ENCODE measurements at places on chromosomes 12 and 14.

- no peak for DNase-seq
Measured at GRCh38 chr14:65954942-65955341, 531.2 kb upstream of the CCDC196 start.

DNA sequence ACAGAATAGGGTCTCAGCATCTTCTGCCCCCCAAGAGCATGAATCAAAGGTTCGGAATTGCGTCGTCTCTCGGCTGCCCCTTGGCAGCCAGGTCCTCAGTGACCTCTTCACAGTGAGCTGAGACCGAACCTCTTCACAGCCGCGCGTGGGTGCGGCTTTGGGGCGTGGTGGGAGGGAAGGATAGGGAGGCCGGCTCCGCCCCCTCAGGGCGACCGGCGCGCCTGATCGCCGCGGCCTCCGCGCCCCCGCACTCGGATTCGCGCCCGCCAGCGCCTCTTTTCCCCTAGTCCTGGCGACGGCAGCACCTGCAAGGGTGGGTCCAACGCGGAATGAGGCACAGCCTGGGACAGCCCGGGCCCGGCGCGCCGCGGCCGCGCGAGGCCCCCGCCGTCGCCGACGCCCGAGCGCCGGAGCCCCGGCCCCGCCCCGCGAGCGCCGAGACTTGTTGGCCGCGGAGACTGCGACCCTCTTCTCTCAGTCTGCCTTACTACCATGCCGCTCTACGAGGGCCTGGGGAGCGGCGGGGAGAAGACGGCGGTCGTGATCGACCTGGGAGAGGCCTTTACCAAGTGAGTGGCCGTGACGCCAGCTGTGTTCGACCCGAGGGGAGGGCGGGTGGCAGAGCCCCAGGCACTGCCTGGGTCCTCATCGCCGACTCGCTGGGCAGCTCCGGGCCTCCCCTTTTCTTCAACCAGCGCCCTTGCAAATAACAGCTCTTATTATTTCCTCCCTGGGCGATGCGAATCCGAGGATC, at the start of gene ACTR10:
TSS of gene ACTR10 (plus strand) at position 424 of the 754 bp plus-strand sequence. CDS start at position 493, 69 bp downstream.
- DNase-seq = peak; percentile 85

DNA sequence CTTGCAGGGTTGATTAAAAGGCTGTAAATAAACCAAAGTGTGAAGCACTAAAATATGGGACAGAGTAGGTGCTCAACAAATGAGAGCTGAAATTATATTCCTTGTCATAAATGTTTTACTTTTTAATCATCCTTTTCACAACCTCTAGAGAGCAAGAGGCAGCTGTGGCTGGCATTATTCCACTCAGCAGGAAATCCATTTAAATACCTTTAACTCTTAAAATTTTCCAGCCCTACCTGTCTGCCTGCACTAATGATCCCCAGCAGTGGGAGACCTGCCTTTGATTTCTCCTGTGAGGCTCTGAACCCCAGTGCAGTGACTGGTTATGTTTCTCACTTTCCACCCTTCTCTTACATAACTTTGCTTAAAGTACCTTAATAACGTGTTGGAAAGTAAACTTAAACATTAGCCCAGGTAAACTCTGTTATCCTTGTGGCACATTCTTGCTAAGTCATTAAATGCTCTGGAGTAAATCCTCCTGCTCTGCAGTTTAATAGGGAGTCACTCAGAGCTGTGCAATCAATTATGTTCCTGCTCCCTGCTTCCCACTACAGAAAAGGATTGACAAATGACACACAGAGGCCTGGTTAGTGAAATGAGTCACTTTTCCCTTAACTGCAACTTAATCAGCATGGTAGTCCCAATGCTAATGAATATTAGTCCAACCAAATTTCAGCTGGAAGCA, 755.7 kb upstream of the USP15 start:
- DNase-seq = no peak

DNA sequence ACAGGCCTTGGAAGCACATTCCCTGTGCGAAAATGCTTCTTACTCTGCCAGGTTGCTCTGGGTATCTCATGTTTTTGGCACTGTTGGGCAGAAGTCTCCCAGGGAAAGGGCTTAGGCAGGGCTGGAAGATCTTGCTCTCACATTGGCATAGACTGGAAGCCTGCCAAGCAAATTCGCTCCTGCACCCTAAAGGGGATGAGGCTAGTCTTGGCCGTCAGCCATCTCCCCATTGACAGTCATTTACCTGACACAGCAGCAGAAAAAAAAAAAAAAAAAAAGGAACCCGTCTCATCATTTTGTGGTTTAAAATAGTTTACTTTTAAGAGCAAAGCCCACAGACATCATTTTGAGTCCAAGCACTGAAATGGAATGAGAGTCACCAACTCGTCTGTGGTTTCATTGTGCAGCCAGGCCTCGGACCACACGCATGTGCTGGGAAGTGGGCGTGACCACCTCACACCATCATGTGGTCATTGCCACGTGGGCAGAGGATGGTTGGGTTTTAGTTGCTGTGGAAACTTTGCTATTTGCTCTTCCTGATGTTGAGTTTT, 84.8 kb downstream of the NRXN3 start:
- no peak for DNase-seq

DNA sequence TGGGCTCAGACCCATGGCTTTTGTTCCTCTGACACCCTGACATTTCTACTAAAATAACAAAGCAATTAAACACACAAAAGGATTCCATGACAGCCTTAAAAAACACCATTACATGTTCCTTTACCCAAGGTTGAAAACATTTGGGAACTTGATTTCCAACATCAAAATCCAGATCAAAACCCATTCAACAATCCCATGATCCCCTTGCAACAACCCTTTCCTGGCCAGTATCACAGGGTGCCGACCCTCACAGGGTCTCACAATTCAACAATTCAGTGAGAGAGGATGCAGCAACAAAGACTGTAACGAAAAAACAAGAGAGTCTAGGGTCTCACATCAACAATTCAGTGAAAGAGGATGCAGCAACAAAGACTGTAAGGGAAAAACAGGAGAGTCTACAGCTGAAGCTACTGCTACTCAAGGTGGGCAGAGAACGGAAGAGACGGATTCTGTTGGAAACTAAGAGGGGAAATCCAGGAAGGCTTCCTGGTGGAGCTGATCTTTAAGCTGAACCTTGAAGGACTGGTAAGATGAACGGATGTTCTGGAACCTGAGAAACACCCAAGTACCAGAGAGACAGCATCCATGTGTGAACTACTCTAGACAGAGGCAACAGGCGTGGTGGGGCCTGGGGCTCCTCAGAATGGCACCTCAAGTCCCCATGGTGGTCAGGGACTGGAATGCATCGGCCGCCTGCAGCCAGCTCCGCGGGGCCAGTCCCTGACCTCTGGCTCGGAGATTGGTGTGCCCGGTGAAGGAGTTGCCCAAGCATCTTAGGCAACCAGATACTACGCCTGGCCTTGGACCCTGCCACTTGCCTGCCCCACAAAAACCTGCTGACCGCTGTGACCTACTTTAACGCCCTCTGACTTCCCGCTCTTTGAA, 22.7 kb upstream of the ZFP36L1 start:
- DNase-seq = no peak

DNA sequence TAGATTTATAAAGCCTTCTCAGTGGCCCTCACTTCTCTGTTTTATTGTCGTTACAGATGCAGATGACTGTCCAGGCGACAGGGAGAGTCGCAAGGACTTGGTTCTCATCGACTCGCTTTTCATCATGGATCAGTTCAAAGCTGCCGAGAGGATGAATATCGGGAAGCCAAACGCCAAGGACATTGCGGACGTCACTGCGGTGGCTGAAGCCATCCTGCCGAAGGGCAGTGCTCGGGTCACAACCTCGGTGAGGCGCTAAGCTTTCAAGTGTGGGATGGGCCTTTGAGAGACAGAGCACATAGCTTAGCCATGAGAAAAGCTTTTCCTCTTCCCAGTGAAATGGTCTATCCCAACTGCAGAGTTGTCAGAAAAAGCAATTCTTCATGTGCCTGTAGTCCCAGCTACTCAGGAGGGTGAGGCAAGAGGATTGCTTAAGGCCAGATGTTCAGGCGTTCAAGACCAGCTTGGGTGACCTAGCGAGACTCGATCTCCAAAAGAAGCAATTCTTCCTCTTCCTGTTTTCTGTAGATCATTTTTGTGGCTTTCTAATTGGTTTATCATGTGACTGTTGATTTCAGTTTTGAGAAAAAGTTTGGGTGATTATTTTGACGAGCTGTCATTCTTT, 56.4 kb downstream of the EP400 start:
- DNase-seq = no peak

- DNase-seq = no peak
Measured at GRCh38 chr12:114443607-114444421, 37.9 kb upstream of the TBX5 start.

DNA sequence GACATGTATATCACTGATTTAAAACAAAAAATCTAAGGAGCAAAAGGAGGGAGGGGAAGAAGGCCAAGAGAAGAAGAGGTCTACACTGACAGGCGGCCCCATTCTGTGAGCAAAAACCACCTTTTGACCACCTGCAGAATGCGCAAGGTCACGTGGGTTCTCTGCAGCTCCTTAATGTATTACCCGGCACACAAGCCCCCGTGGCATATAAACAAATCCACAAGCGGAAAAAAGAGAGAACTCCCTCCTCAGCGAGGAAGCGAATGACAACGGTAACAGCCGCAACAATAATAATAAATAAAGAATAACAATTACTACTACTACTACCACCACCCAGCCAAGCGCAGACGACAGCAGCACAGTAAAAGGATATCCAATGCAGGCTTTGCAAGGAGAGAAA, 1.3 kb downstream of the KSR2 start:
- no peak for DNase-seq

DNA sequence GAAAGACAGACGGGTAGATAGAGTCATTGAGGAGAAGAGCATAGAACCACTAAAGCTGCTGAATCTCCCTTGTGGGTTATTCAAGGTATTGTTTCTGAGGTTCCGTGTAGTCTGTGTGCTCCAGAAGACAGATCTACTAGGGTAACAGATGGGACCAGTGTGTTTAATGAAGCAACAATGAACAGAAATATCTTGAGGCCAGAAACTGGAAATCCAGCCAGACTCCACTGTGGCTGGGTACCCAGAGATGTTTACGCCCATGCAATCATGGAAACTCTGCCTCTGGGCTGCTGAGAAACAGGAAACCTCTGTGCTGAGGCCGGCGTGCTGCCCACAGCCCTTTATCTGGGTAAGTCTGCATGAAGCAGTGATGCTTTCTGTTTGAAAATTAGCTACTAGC, 8.3 kb downstream of the PROX2 start:
- no peak for DNase-seq

DNA sequence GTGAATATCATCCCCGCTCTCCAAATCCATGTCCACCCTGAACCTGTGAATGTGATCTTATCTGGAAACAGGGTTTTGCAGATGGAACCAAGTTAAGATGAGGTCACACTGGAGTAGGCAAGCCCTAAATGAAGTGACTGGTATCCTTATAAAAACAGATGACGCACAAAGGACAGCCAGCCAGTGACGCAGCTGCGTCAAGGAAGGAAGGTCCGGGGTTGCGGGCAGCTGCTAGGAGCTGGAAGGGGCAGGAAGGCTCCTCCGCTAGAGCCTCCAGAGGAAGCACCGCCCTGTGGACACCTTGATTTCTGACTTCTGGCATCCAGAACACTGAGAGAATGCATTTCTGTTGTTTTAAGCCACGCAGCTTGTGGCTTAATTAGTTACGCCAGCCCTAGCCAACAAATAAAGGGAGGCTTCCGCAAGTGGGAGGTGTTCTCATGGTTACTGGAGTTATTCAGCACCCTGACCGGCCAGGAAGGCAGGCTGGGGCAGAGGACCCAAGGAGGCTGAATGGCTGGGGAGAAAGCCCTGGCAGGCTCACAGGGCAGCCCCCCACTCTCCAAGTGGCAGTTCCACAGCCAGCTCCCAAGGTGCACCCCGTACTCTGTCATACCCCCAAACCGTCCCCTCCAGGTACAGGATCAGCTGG, 127.6 kb upstream of the NCOR2 start:
- peak; percentile 86 for DNase-seq

DNA sequence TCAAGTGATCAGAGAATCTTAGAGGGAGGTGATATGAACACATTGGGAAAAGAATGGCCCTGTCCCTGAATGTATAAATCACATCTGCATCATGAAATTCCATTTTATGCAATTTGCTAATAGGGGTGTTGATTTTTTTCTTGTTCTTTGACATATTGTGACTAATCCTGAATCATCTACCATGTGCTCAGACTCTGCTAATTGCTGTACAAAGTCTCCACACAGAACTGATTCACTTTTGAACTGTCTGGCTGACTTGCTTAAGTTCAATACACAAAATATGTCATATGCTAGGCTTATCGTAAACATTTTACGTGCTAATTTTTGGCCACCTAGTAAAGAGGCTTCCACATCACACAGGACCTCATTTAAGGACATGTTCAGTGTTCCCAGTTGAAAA, 2.6 kb downstream of the TMEM132D start:
- DNase-seq = no peak

GRCh38 chr14:91893007-91893406, 25.7 kb upstream of the TC2N start:
- DNase-seq = peak; percentile 37

DNA sequence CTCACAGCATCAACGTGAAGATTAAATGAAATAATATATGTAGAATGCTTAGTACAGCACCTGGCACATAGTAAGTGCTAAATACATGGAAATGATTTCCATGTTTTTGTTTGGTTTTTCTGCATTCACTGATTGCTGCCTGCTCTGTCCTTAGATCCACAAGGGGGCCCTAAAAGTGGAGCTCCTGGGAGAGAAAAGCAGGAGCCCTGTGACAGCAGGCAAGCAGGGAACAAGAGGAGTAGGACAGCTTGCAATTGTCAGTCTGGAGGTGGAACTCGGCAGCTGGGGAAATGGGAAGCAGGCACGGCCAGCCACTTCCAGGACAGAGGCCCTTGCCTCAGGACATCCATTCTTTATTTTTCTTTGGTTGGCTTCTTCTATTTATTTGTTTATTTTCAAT, 292.9 kb downstream of the BMP4 start:
- peak; percentile 53 for DNase-seq

DNA sequence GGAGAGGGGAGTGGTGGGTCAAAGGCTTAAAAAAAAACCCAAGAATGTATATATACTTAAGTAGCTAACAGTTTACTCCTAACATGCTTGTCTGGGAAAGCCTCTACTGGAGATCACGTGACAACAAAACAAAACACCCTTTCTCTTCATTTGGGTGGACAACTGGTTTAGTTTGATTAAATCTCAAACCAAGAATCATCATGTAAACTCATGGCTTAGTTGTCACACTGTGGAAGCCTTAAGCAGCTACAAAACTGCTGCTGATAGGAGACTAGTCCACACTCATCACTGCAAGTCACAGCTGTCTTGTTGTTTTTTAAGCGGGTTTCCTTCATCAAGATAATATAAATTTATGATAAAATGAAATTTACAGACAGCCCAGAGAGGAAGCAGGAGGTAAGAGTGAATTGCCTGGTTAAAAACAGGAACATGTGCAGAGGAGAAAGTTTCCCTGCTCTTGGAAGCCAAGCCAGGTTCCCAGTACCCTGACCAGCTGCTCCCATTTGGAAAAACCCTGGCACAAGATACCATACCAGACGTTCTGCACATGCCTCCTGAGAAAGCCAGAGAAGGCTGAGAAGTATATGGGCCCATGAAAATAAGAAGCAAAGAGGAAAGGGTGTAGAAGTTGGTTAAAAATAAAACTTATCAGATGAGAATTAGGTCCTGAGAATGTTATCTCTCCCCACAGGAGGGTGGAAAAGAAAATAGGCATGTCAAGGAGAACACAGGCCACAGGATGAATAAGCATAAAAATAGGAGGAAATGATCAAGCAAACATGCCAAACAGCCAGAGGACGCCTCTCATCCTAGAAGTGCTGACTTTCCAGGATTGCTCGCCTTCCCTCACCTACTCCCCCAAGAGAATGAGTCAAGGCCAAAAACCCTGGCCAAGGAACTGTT, 34.0 kb downstream of the EGLN3 start:
- DNase-seq = peak; percentile 26

- DNase-seq = no peak
Measured at GRCh38 chr12:41684997-41685396, 459.7 kb downstream of the GXYLT1 start.
